ENCODE measurements at places on chromosomes 7 and 10.

DNA sequence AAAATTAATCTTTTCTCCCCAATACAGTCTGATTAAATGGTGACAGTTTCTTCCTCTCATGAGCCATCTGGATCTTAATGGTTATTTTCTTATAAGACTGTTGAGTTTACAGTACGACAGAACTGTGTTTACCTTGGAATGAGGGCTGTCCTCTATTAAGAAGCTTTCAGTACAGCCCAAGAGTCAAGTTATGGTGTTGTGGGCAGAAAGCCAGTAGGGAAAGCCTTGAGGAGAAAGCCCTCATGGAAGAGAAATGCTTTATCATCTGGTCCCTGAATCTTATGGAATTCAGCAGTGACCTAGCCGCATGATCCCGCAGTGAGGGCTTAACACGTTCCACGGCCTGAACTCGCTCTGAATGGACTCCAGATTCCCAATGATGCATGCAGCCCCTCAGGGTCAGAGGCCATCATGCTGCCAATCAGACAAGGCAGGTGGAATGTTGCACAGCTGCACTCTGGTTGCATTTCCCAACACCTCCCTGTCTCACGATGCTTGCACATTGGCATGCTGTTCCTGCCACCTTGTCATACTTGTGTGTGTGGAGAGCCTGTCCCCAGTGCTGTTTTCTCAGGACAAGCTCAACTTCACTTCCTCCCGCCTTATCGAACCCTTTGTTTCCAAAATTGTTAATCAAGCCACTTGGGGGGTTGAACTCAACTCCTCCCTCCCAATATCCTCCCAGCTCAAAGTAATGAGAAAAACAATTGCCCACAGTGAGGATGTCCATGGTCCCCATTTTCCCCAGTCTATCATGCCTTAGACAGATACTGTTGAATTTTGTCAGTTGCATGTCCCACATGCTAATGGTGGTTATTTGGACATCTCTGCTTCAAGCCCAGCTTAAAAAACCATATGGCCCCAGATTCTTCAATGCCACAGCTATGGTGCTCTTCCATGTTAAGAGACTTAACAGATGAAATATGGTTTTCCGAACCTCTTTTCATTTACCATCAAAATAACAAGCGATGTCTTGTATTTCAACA, 211.1 kb upstream of the TCF7L2 start:
- peak; percentile 66 for DNase-seq

GRCh38 chr7:1031716-1032455, 12.5 kb upstream of the GPR146 start:
- DNase-seq: no peak

DNA sequence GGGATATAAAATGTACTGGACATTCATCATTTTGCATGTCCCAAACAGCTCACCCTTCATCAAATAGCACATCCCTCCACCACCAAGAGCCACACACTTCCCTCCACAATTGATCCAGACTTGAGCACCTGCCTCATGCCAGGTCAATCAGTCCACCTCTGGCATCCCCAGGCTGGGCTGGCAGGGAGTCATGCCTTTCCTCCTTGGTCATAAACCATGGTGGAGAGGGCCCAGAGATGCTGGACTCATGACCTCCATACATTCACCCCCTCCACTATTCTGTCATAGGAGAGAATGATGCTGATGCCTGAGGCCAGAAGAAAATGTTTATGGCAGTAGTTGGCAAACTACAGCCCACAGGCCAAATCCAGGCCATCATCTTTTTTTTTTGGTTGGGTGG, 16.1 kb upstream of the GDF10 start:
- DNase-seq: no peak

DNA sequence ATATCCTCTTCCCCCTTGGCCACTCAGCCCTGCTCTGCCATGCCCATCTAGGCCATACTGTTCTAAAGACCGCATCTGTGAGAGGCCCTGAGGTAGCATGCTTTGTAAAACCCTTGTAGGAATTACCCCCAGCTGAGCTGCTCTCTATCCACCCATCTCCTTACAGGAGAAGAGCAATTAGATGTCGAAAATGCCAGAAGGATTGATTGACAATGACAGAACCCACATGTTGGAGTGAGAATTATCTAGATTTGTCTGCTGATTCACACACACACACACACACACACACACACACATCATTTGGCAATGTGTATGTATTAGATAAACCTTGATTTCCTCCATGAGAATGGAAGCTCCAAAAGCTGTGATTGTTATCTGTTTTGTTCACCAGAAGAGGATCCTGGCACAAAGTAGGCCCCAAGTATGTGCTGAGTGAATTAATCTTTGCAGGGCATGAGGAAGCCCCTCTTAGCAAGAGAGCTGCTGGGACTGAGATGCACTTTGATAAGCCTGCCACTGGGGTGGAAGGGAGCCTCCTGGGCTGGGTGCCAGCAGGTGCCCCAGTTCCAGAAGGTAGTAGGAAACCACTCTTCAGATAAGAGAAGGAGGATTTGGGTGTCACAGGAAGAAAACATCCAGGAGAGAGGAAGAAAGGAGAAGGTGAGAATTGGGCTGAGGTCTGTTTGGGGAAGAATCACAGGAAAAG, 187.5 kb upstream of the ADO start:
- no peak for DNase-seq
